ENCODE measurements at places on chromosomes 1 and 21.
A peak's percentile ranks its signal among the peaks of the same experiment; 100 is the strongest.

GRCh38 chr21:15472108-15473040 is 257.4 kb upstream of the USP25 start:
- DNase-seq: no peak

GRCh38 chr1:180244840-180245239 is 14.8 kb downstream of the LHX4 start:
- no peak for DNase-seq

DNA sequence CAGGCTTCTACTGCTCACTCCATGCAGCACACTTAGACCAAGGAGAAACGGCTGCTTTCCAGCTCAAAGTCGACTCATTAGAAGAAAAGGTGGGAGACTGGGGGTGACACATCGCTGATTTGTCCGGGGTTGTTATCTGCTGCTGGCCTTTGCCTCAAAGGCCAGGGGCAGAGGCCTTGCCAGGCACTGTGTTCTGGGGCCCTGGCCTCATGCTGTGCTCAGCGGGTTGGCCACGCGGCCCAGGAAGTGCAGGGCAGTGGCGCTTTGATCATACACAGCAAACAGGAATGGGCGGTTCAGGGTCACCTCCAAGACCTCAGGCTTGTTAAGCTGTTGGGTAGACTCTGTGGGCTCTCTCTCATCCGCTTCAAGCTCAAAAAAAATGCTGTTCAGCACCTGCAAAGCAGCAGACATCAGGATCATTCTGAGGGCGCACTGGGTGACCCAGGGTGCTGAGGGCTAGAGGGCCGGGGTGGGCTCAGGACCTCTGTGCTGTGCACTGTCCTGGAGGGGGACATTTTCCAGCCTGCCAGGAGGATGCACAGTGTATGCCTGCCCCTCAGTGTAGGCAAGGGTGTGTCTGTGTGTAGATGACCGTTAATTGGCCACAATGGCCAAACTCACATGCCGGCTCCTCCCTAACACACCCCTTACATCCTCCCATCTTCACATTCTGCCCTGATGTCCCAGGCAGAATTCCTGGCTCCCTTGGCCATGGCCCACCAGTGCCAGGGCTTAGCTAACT is 10.8 kb downstream of the AGT start:
- no peak for DNase-seq

GRCh38 chr1:205516362-205516761 is 11.9 kb downstream of the CDK18 start:
- no peak for DNase-seq

- DNase-seq: no peak
These were observed 1.4 kb upstream of the IPO9 start for GRCh38 chr1:201827321-201828216.

GRCh38 chr21:17818186-17819113 is 706 bp downstream of the C21orf91 start:
- DNase-seq: peak; percentile 18
